ENCODE measurements at places on chromosomes 7 and 10. TPM values are rescaled to one million over a fixed set of nuclear protein-coding genes. Genes with fewer than 3 reads are reported as not detected.

The COL13A1 gene
- 1.0 TPM for total RNA-seq

The AKR1D1 gene
- total RNA-seq = not detected

The OPN4 gene
- not detected for total RNA-seq

The GALNT17 gene
- total RNA-seq = not detected

The FRAT2 gene
- total RNA-seq = 16.7 TPM

The SLC26A3 gene
- 0.36 TPM for total RNA-seq

The EN2 gene
- total RNA-seq = 1.5 TPM

The KCNH2 gene
- total RNA-seq = 1.8 TPM

The RSPH10B gene
- total RNA-seq = 0.26 TPM

The OPN1SW gene
- total RNA-seq = not detected

The R3HCC1L gene
- total RNA-seq = 15.9 TPM

The GPR15LG gene
- 0.41 TPM for total RNA-seq

The PITX3 gene
- 0.49 TPM for total RNA-seq

The ACADSB gene
- total RNA-seq = 19.2 TPM

The GNAT3 gene
- not detected for total RNA-seq

The CAV1 gene
- total RNA-seq = 496 TPM

The PRSS2 gene
- 22.4 TPM for total RNA-seq

The DKK1 gene
- 563 TPM for total RNA-seq

The CYP3A7 gene
- not detected for total RNA-seq

The H2BK1 gene
- total RNA-seq = not detected

The SKIDA1 gene
- total RNA-seq = 9.3 TPM

The HOXA6 gene
- 3.3 TPM for total RNA-seq

The IGFBP3 gene
- total RNA-seq = 6.0 TPM

The GPR37 gene
- 1.3 TPM for total RNA-seq

The GSTO2 gene
- total RNA-seq = 28.5 TPM

The TSPAN13 gene
- total RNA-seq = 80.8 TPM

The HMX2 gene
- total RNA-seq = 2.7 TPM

The GRID2IP gene
- total RNA-seq = 0.13 TPM

The SERPINE1 gene
- 370 TPM for total RNA-seq

The PHYHIPL gene
- total RNA-seq = not detected

The ITIH5 gene
- not detected for total RNA-seq

The ESYT2 gene
- total RNA-seq = 92.7 TPM

The JCAD gene
- total RNA-seq = 40.7 TPM

The VTI1A gene
- total RNA-seq = 36.3 TPM

The WNT8B gene
- total RNA-seq = not detected

The LAMTOR4 gene
- 224 TPM for total RNA-seq

The ZPBP gene
- total RNA-seq = not detected

The KCTD7 gene
- 28.0 TPM for total RNA-seq

The ACTL6B gene
- total RNA-seq = not detected

The SPDYE6 gene
- total RNA-seq = not detected

The CEP55 gene
- total RNA-seq = 96.4 TPM

The NEURL1 gene
- total RNA-seq = 0.10 TPM

The SPACDR gene
- total RNA-seq = 1.5 TPM

The TMEM26 gene
- total RNA-seq = 14.3 TPM

The SFRP5 gene
- 0.64 TPM for total RNA-seq

The FAM237B gene
- not detected for total RNA-seq

The C7orf57 gene
- 3.2 TPM for total RNA-seq

The AKR1C8 gene
- total RNA-seq = not detected

The ARHGEF35 gene
- total RNA-seq = 12.0 TPM

The CLDN4 gene
- total RNA-seq = 295 TPM

The CPA2 gene
- 0.87 TPM for total RNA-seq

The FRAT1 gene
- total RNA-seq = 5.3 TPM

The SMKR1 gene
- total RNA-seq = 1.4 TPM

The MRLN gene
- not detected for total RNA-seq

The CDK14 gene
- 3.0 TPM for total RNA-seq

The CCM2 gene
- total RNA-seq = 97.1 TPM

The OPALIN gene
- total RNA-seq = not detected

The JAKMIP3 gene
- 1.5 TPM for total RNA-seq

The AUTS2 gene
- 2.5 TPM for total RNA-seq
